ENCODE measurements at places on chromosomes 1 and 21.
A peak's percentile ranks its signal among the peaks of the same experiment; 100 is the strongest.

- DNase-seq, result peak; percentile 88
Observed at GRCh38 chr1:234478481-234479309, at the start of gene TARBP1. Gene TARBP1 (minus strand): TSS chr1:234479179. CDS start chr1:234479103, 76 bp downstream.

- no peak for DNase-seq
Observed at GRCh38 chr1:36212782-36213181, 11.5 kb upstream of the THRAP3 start.

DNA sequence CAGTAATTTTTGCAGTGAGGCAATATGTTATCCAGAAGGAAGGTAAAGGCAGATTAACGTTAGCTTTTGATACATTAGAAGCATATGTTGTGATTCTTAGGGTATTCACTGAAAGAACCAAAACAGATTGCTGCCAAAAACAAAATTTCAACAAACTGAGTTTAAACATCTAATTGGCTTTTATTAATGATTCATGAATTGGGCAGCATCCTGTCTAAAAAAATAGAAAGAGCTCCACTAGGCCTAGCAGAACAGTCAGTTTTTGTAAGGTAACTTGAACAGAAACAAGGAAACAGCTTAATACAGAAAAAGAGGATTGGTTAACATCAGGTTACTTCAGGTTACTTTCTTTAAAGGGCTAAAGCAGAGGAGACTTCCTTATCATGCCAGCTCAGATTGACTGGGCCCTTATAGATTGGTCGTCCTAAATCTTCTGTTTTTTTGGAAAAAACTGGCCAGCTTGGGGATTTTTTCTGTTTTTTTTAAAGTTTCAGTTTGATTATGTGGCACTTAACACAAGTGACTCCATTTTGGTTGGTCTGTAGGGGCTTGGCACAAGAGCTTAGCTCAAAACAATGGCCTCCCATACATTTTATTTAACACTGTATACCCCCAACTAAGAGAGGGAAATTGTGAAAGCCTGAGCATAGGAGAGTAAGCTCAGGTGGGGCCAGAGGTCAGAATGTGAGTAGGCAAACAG is 36.8 kb upstream of the GALNT2 start:
- DNase-seq, result no peak

- no peak for DNase-seq
Observed at GRCh38 chr1:119795261-119796200, 15.7 kb downstream of the REG4 start.
